Osteoblast (primary cell): ENCODE measurements at places on chromosomes 16 and 17. TPM values are rescaled to one million over a fixed set of nuclear protein-coding genes. Genes with fewer than 3 reads are reported as not detected.

Gene PRM3
- total RNA-seq: not detected in 2 replicates

Gene MMP15
- total RNA-seq: 7.7 and 9.4 TPM in 2 replicates

Gene ZNF205
- 17.4 and 17.7 TPM in 2 replicates for total RNA-seq

Gene KRT34
- 9.4 and 11.2 TPM in 2 replicates for total RNA-seq

Gene TNS4
- total RNA-seq: under 0.01 and 0.29 TPM in 2 replicates

Gene CIBAR2
- under 0.01 TPM in 1 of 2 replicates, not detected in the other for total RNA-seq
